CD8-positive, alpha-beta memory T cell (primary cell): ENCODE measurements at places on chromosomes 12 and 14. TPM values are rescaled to one million over a fixed set of nuclear protein-coding genes. Genes with fewer than 3 reads are reported as not detected.
A peak's percentile ranks its signal among the peaks of the same experiment; 100 is the strongest.

- DNase-seq, result peak; percentile 38
Measured at GRCh38 chr12:69639400-69640016, 28.8 kb upstream of the LRRC10 start.

GRCh38 chr14:31947680-31948595 lies 129.2 kb upstream of the ARHGAP5 start:
- DNase-seq, result no peak

DNA sequence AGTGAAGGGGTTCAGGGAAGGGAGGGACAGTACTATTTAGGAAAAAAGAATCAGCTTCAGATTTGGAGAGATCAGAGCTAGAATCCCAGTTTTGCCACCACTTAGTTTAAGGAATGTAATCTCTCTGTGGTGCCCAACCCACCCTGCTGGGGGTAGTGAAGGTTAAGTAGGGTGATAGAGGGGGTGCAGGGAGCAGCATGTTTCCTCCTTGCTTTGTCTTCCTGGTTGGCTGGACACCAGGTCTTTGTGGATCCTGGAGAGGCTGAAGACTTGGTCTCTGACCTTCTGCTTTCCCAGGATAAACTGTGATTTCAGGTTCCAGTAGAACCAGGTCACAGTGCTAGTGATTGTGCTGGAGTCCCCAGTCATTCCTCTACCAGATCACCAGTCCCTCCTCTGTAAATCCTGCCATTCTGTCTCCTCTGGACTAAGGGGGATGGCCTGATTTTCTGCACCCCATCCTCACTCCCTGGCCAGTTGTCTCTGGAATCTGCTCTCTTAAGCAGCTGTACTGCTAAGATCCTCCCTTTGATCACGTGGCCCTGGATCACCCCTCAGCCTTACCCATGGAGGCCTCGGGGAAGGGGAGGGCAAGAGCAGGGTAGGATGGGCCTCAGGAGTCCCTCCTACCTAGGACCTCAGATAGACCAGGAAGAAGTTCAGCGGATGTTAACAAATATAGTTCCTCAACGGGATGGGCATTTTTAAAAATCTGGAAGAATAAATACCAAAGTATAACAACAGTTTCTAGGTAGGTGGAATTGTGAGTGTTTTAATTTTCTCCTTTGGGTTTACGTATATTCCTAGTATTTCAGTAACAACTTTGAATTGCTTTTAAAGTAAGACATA lies 3.1 kb downstream of the MAP3K12 start:
- no peak for DNase-seq

GRCh38 chr14:72332871-72333270 lies 400.6 kb downstream of the RGS6 start:
- no peak for DNase-seq

GRCh38 chr12:109766251-109766778 lies 52.7 kb downstream of the FAM222A start:
- DNase-seq, result no peak

The CD4 gene
- total RNA-seq, result 1.2 TPM

The HSPB8 gene
- total RNA-seq, result not detected
